ENCODE measurements at places on chromosomes 7 and 10. TPM values are rescaled to one million over a fixed set of nuclear protein-coding genes. Genes with fewer than 3 reads are reported as not detected.
A peak's percentile ranks its signal among the peaks of the same experiment; 100 is the strongest.

- no peaks in the 10 kb centered on the region for H3K27me3 ChIP-seq
- H3K4me3 ChIP-seq = no peak overlapping the region
- H3K27ac ChIP-seq = no peak overlapping the region
- peaks cover 14% of the 10 kb centered on the region for H3K4me1 ChIP-seq
- no peaks in the 10 kb centered on the region for H3K36me3 ChIP-seq
Measured at GRCh38 chr10:1189166-1190051, 133.2 kb downstream of the WDR37 start.

GRCh38 chr10:97197030-97197500 is 11.3 kb upstream of the SLIT1 start:
- no peak overlapping the region for H3K4me3 ChIP-seq
- no peak for DNase-seq
- H3K27me3 ChIP-seq = no peaks in the 10 kb centered on the region
- peaks cover 6% of the 10 kb centered on the region for H3K4me1 ChIP-seq
- H3K27ac ChIP-seq = no peak overlapping the region
- H3K36me3 ChIP-seq = no peaks in the 10 kb centered on the region

IFIT5 gene
- 25.6 TPM for total RNA-seq

DNA sequence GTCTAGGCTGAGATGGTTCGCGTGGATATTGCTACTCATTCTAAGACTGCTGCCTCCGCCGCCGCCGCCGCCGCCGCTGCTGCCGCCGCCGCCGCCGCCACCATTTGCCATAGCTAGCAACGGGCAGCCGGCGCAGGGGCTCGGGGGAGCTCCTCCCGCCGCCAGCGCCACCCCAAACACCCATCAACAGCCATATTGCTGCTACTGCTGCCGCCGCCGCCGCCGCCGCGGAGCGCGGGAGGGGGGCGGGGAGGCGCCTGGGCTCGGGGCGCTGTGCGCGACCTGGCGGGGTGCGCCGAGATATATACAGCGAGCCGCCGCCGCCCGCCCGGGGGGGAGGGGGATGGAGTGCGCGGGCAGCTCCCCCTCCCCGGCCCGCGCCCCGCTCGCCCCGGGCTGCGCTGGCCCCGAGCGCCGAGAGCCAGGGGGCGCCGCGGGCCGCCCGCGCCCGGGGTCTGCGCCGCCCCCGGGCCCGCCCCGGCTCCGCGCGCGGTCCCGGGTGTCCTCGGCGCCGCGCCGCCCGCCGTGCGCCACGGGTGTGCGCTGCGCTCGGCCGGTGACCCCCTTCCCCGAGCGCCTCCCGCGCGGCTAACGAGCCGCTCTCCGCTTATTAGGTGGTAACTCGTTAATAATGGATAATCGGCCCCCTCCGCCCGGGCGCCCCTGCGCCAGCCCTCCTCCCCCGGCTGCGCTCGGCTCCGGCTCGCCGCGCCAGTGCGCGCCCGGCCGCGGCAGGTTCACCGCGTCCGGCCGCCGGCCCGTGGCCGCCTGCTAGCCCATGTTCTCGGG is at the start of gene KCNMA1:
TSS of gene KCNMA1 (minus strand) at position 277 of the 789 bp plus-strand sequence.
- H3K4me1 ChIP-seq = no peaks in the 10 kb centered on the region
- no peak within 1 kb of the TSS for H3K4me3 ChIP-seq
- no peak for DNase-seq
- H3K36me3 ChIP-seq = no peaks in the 10 kb centered on the region

GRK5 gene
- total RNA-seq = 26.7 TPM

RBM33 gene
- total RNA-seq = 161 TPM

DNA sequence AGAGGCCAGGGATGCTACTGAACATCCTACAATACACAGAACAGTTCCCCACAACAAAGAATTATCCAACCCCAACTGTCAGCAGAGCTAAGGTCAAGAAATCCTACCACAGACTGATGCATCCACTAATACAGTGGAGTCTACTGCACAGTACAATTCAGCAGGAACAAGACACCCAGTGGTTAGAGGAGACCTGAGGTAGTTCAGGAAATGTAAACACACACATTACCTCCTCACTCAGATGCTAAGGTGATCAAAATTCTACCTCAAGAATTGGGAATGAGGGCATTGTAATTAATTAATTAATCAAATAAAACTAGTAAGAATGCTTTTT is 91.4 kb downstream of the ZFAND4 start:
- no peaks in the 10 kb centered on the region for H3K27me3 ChIP-seq
- no peak for DNase-seq
- H3K36me3 ChIP-seq = no peaks in the 10 kb centered on the region
- H3K27ac ChIP-seq = peak overlapping the region; percentile 77

- H3K27ac ChIP-seq = no peak overlapping the region
- H3K4me1 ChIP-seq = no peaks in the 10 kb centered on the region
- no peak overlapping the region for H3K4me3 ChIP-seq
- no peaks in the 10 kb centered on the region for H3K27me3 ChIP-seq
- no peak for DNase-seq
- no peaks in the 10 kb centered on the region for H3K36me3 ChIP-seq
Measured at GRCh38 chr7:79520543-79520942, 67.1 kb upstream of the MAGI2 start.

PTPRN2 gene
- 1.8 TPM for total RNA-seq

DNA sequence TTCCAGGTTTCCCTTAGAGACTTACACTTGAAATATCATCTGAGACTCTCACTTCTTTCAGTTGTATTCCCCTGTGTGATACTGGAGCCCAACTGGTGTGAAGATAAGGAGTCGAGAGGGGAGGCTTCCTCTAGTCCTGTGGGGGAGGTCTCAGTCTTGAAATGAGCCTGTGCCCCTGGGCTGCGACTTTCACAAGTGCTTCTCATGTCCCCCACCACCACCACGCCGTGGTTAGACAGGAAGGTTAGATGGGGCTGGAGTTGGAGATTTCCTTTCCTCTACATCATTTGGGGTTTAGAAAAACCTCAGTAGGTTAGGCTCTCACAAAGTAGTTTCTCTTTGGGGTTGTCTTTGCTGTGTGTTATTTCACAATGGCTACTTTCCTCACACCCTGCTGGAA is 25.6 kb upstream of the MKX start:
- no peak overlapping the region for H3K4me3 ChIP-seq
- no peaks in the 10 kb centered on the region for H3K4me1 ChIP-seq
- peaks cover 4% of the 10 kb centered on the region for H3K27me3 ChIP-seq

ZNF736 gene
- total RNA-seq = 48.2 TPM

DNA sequence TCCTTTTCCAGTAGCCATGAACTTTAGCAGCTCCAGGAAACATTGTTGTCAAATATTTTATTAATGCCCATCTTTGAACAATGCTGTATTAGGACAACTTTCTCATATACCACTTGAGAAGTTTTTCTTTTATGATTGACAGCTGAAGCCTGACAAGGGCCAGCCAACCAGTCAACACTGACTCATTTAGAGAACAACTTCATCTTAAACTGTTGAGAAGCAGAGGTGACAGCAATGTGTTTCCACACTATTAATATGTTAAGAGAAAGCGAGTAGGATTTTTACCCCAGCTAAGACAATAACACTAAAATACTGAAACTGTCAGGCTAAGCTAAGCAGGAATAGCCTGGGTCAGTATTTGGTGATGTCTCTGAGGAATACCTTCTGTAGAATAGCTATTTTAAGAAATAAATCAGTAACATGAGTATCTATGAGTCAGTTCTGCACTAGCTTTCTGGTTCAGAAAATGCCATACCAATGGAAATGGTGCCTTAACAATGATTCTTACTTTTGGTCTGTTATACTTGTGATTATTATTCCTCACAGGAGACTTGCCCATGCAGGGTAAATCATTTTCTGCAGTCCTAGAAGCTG is 168.8 kb upstream of the POT1 start:
- H3K4me3 ChIP-seq = no peak overlapping the region
- no peak for DNase-seq
- H3K27me3 ChIP-seq = no peaks in the 10 kb centered on the region
- H3K4me1 ChIP-seq = no peaks in the 10 kb centered on the region

PROSER2 gene
- total RNA-seq = 0.47 TPM

SYT15 gene
- total RNA-seq = 0.99 TPM

SNCG gene
- not detected for total RNA-seq

DNA sequence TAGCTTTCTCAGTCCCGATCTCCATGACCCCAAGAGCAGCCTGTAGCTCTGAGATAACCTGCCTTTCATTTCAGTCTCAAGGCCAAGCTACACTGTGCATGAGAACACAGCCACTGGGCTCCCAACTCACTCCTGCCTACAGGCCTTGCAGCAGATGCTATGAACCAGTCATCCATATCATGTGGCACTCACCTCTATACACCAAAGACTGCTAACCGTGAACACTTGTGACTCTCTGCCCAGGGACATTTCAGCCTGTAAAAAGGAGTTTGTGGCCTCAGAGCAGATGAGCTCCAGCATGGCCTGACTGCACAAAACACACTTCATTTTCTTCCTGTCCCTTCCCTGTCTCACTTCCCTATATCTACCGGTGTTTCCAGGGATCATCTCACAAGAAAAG is 56.9 kb upstream of the NPY start:
- DNase-seq = no peak
- no peak overlapping the region for H3K27ac ChIP-seq
- peaks cover 24% of the 10 kb centered on the region for H3K4me1 ChIP-seq
- no peak overlapping the region for H3K4me3 ChIP-seq

DNA sequence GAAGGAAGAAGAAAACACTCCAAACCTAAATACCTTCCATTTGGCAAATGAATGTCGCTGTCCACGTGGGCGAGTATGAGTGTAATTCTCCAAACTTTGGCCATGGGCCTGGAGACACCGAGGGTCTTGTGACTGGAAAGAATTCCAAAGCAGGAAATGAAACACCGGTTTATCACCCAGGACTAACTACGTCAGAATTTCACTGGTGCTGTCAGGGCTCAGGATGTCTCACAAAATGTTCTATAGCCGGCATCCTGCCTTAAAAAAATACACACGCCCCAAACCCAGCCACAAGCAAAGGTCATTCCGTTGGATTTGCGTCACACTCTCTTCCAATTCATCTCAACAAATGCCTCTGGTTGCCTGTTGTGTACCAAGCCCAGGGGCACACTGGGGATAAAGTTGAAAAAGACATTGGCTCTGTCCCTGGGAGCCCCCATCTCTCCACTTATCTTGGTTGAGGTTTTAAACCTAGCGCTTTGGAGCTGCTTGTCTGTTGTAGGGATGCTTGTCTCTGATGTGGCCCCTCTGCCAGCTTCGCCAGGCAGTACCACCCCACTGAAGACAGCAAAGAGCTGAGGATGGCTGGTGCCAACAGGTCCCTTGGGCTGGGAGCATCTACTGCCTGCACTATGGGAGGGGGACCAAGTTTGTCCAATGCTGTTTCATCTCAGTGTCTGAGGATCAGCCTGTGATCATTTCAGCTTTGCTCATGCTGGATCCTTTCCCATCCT is 31.2 kb downstream of the GSTO2 start:
- no peaks in the 10 kb centered on the region for H3K27me3 ChIP-seq
- peaks cover 16% of the 10 kb centered on the region for H3K4me1 ChIP-seq
- no peak overlapping the region for H3K4me3 ChIP-seq

HOXA7 gene
- not detected for total RNA-seq

DNA sequence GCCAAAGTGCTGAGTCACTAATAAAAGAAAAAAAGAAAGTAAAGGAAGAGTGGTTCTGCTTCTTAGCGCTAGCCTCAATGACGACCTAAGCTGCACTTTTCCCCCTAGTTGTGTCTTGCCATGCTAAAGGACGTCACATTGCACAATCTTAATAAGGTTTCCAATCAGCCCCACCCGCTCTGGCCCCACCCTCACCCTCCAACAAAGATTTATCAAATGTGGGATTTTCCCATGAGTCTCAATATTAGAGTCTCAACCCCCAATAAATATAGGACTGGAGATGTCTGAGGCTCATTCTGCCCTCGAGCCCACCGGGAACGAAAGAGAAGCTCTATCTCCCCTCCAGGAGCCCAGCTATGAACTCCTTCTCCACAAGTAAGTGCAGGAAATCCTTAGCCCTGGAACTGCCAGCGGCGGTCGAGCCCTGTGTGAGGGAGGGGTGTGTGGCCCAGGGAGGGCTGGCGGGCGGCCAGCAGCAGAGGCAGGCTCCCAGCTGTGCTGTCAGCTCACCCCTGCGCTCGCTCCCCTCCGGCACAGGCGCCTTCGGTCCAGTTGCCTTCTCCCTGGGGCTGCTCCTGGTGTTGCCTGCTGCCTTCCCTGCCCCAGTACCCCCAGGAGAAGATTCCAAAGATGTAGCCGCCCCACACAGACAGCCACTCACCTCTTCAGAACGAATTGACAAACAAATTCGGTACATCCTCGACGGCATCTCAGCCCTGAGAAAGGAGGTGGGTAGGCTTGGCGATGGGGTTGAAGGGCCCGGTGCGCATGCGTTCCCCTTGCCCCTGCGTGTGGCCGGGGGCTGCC is at the start of gene IL6:
TSS of gene IL6 (plus strand) at position 294 of the 807 bp plus-strand sequence. CDS start at position 357, 63 bp downstream.
- H3K36me3 ChIP-seq = no peaks in the 10 kb centered on the region
- peak; percentile 12 for DNase-seq
- no peak within 1 kb of the TSS for H3K27ac ChIP-seq
- no peaks in the 10 kb centered on the region for H3K27me3 ChIP-seq

- no peak overlapping the region for H3K27ac ChIP-seq
- DNase-seq = no peak
- peaks cover 19% of the 10 kb centered on the region for H3K4me1 ChIP-seq
- no peaks in the 10 kb centered on the region for H3K36me3 ChIP-seq
Measured at GRCh38 chr10:44992070-44992731, 8.5 kb upstream of the ZNF22 start.

FAM25C gene
- total RNA-seq = not detected

- no peaks in the 10 kb centered on the region for H3K27me3 ChIP-seq
- H3K36me3 ChIP-seq = no peaks in the 10 kb centered on the region
- DNase-seq = no peak
- H3K4me1 ChIP-seq = no peaks in the 10 kb centered on the region
Measured at GRCh38 chr10:34797155-34797554, 17.9 kb downstream of the PARD3 start.

- H3K4me1 ChIP-seq = no peaks in the 10 kb centered on the region
- H3K36me3 ChIP-seq = no peaks in the 10 kb centered on the region
- DNase-seq = no peak
- H3K27ac ChIP-seq = no peak overlapping the region
- no peaks in the 10 kb centered on the region for H3K27me3 ChIP-seq
- no peak overlapping the region for H3K4me3 ChIP-seq
Measured at GRCh38 chr7:155418941-155419755, 38.8 kb upstream of the EN2 start.

VSTM2A gene
- not detected for total RNA-seq

GRCh38 chr10:109451879-109452278 is 471.4 kb downstream of the XPNPEP1 start:
- no peaks in the 10 kb centered on the region for H3K4me1 ChIP-seq
- no peaks in the 10 kb centered on the region for H3K36me3 ChIP-seq
- no peak overlapping the region for H3K4me3 ChIP-seq
- no peaks in the 10 kb centered on the region for H3K27me3 ChIP-seq
- no peak overlapping the region for H3K27ac ChIP-seq
- no peak for DNase-seq

FAM25G gene
- total RNA-seq = not detected

GRCh38 chr10:124706462-124707143 is 37.6 kb downstream of the FAM53B start:
- H3K27ac ChIP-seq = peak overlapping the region; percentile 90
- peaks cover 100% of the 10 kb centered on the region for H3K4me1 ChIP-seq
- no peaks in the 10 kb centered on the region for H3K27me3 ChIP-seq
- peaks cover 18% of the 10 kb centered on the region for H3K36me3 ChIP-seq

All from CD4-positive, alpha-beta memory T cell (primary cell).